Testis (tissue), 5 donors: ENCODE measurements at places on chromosomes 12 and 14.

- no peak for DNase-seq
Measured at GRCh38 chr12:59164226-59164625, 243.9 kb upstream of the LRIG3 start.

- no peak for DNase-seq
Measured at GRCh38 chr14:99838639-99839134, 45.5 kb downstream of the EML1 start.

- DNase-seq: no peak
Measured at GRCh38 chr14:61472011-61472672, 150.8 kb downstream of the PRKCH start.

DNA sequence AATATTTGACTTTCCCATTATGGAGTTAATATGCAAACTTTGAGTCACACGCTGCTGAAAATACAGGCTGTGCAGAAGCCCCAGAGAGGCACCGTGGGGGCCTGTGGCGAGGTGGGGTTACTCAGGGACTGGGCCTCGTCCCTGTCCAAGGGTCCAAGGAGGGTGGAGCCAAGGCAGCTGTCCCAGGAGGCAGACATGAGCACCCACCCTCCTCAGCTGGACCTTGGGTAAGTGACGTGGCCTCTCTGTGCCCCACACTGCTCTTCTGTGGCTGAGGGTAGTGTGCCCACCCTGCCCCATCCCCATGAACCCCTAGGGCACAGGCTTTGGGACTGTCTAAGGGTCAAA is 39.4 kb downstream of the FAM222A start:
- no peak for DNase-seq

DNA sequence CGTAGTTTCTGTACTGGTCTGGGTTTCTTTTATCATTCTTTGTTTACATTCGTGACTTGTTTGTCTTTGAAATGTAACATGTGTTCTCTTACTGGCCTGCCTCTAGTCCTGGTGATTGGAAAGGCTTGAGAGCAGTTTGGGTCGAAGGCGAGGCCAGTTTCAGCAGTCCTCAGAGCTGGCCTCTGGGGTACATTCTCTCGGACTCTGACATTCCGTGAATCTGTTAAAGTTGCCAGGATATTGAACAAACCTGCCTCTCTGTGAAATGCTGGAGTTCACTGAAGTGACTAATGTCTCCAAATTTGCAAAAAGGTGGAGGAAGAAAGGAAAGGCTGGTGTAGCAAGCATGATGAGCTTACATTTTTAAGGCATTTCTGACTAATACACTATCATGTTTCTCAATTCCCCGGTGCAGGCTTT is 1.5 kb downstream of the PLEKHA5 start:
- DNase-seq: peak; percentile 31

- no peak for DNase-seq
Measured at GRCh38 chr14:53401646-53402045, 248.5 kb upstream of the DDHD1 start.
